ENCODE measurements at places on chromosomes 11 and 22. TPM values are rescaled to one million over a fixed set of nuclear protein-coding genes. Genes with fewer than 3 reads are reported as not detected.

Gene MMP1
- total RNA-seq: not detected

Gene POTEH
- not detected for total RNA-seq

- no peak for DNase-seq
- no peaks in the 10 kb centered on the region for H3K4me1 ChIP-seq
- peaks cover 30% of the 10 kb centered on the region for H3K27me3 ChIP-seq
- no peaks in the 10 kb centered on the region for H3K36me3 ChIP-seq
- H3K4me3 ChIP-seq: no peak overlapping the region
These were observed 37.6 kb downstream of the ZNF195 start for GRCh38 chr11:3341298-3341697.

DNA sequence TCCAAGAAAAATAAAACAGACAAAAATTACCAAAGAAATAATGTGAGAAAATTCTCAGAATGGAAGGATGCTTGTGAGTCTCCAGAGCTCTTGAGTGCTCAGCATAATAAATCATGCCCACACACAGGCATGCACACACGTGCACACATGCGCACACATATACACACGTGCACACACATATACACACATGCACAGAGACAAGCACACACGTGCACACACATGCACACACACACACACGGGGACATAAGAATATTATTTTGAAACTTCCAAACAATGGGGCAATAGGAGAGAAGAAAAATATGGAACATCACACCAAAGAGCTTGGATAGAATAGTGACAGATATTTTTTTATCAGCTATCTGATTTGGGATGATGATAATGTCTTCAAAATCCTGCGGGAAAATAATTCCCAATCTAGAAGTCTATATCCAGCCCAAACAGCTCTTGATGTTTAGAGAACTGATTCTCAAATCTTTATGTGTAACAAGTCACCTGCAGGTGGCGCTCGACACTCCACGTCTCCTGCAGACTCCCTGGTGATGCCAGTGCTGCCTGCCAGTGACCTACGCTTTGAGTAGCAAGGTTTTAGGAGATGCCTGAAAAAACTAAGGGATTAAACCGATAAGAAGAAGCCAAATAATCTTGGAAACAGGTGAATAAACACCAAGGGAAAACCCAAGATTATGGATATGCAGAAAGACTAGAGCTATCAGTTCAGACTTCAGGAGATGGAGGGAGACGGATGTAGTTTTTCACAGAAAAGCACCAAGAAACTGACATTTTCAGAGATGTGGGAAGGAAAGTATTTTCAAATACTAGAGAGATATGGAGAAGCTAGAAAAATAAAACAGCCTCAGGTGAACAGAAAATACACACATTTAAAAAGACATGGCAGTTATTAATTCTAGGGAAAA is 743.6 kb downstream of the ETS1 start:
- H3K27ac ChIP-seq: no peak overlapping the region
- H3K27me3 ChIP-seq: no peaks in the 10 kb centered on the region
- no peaks in the 10 kb centered on the region for H3K4me1 ChIP-seq
- H3K36me3 ChIP-seq: no peaks in the 10 kb centered on the region
- no peak overlapping the region for H3K4me3 ChIP-seq

DNA sequence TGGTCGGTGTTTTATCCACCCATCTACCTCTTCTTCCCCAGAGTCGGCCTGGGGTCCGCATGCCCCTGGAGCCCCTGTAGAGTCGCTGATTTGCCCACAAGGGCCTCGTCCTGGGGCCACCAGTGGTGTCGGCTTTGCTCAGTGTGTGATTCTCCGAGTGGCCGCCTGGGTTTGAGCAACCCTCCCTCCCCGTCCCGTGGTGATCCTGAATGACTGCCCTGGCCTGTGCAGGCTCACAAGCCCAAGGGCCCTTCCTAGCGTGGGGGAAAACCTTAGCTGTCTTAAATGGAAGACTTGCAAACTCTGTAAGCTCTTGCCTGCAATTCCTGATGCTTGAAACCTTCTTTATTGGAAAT is 128.3 kb downstream of the OSBP2 start:
- no peak overlapping the region for H3K27ac ChIP-seq
- DNase-seq: no peak
- peaks cover 43% of the 10 kb centered on the region for H3K27me3 ChIP-seq
- no peaks in the 10 kb centered on the region for H3K36me3 ChIP-seq
- no peak overlapping the region for H3K4me3 ChIP-seq

- H3K36me3 ChIP-seq: no peaks in the 10 kb centered on the region
- H3K4me3 ChIP-seq: peak within 1 kb of the TSS; percentile 93
- no peaks in the 10 kb centered on the region for H3K27me3 ChIP-seq
- H3K4me1 ChIP-seq: peaks cover 15% of the 10 kb centered on the region
- peak within 1 kb of the TSS; percentile 76 for H3K27ac ChIP-seq
These were observed at the start of gene PPM1F for GRCh38 chr22:21952586-21953571. TSS of gene PPM1F (minus strand) at chr22:21952848. CDS start at chr22:21946048, 6,800 bp downstream.

DNA sequence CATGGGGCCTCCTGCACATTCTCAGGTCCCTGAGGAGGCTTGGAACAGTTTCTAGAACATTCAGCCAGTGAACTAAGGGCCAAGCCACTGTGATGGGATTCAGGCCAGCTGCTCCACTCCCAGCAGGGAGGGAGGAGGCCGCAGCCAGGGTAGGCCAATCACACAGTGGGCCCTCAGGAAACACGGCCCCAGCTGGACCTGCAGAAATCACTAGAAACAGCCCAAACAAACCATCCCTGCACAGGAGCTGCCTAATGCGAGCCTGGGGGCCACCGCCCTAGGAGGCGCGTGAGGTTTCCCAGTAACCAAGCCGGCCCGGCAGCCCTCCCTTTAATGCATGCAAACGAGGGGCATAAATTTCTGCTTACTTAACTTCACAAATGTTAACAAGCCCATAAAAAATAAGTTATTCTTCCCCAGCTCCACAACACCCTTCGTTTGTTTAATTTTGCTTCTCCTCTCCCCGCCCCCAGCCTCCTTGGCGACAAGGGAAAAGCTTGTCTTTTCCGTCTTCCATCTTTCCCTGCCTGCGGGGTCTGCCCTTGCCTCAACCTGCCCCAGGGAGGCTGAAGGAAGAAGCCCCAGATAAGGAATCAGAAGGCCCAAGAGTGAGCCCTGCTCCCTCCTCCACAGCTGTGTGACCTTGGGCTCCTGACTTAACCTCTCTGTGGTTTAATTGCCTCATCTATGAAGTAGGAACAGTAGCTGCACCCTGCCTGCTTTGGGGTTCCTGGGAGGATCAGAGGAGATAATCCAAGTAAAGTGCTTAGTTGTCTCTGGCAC is 25.7 kb downstream of the ELFN2 start:
- H3K36me3 ChIP-seq: no peaks in the 10 kb centered on the region
- no peak for DNase-seq
- H3K4me3 ChIP-seq: no peak overlapping the region
- H3K27ac ChIP-seq: no peak overlapping the region
- H3K4me1 ChIP-seq: no peaks in the 10 kb centered on the region

Measured in activated B cell treated with CpG ODN at 0.5 μM for 24 hours (primary cell).